ENCODE measurements at places on chromosomes 3 and 15. TPM values are rescaled to one million over a fixed set of nuclear protein-coding genes. Genes with fewer than 3 reads are reported as not detected.

The OXSR1 gene
- total RNA-seq = 77.8 TPM

The C2CD4A gene
- 1.3 TPM for total RNA-seq

The SOX14 gene
- total RNA-seq = not detected

The LRRC49 gene
- total RNA-seq = 1.6 TPM

The FBXW12 gene
- not detected for total RNA-seq

The ATP13A5 gene
- not detected for total RNA-seq

The CLEC3B gene
- 0.37 TPM for total RNA-seq

The GOLGA8S gene
- total RNA-seq = 0.06 TPM

DNA sequence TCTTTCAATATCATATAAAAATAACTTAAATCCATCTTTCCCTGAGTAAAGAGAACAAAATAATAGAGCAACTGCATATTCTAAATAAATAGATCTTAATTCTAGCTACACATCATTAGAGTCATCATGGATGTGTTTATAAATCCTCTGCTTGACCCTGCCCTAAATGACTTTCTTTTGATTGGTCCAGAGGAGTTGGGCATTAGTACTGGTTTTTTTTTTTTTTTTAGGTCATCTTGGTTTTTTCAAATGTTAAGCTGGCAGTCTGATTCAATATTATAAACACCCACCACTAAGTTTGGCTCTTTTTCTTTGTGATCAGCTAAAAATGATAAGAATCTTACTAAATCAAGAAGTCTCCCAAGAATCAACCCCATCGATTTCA is 504.0 kb upstream of the CBLB start:
- no peak for ATAC-seq

DNA sequence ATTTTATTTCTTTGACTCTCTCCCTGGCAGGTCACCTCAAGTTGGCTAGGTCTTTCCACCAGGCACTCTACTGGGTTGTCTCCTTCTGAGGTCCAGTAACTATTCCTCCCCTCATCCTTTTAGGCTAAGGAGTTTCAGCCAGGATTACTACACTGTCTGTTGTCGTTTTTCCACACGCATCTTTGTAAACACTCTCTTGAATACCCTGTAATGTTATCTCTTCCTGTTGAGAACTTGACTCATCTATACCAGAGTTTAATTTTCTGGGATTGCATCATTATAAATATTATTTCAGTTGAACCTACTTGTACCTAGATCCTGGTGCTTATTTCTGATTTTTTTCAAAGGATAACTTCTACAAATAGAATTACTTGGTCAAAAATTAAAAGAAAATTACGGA is 138.3 kb downstream of the SQOR start:
- no peak for ATAC-seq

DNA sequence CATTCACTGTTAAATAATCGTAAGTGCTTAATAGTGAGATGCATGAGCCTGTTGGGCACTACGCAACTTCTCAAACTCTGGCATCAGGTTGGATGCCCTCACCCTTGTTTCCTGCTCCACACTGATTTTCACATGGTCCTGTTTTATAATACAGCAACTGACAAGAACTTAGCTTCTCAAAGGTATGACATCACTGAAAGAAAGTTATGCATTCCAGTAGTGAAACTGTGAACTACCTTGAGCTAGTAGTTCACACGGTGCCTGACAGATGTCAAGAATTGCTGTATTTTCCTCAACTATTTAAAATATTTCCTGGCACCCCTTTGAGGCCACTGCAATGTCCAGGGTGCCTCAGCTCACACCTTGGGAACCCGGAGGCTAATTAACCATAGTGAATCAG is 327.5 kb downstream of the RORA start:
- peak; percentile 66 for ATAC-seq

GRCh38 chr15:81547521-81548132 is 173.6 kb upstream of the TMC3 start:
- ATAC-seq = no peak

- no peak for ATAC-seq
Measured at GRCh38 chr3:143263852-143264513, 144.4 kb downstream of the CHST2 start.

GRCh38 chr3:168100777-168101492 is 5.2 kb upstream of the GOLIM4 start:
- no peak for ATAC-seq

- peak; percentile 84 for ATAC-seq
Measured at GRCh38 chr15:90561344-90562244, 31.9 kb downstream of the CRTC3 start.

DNA sequence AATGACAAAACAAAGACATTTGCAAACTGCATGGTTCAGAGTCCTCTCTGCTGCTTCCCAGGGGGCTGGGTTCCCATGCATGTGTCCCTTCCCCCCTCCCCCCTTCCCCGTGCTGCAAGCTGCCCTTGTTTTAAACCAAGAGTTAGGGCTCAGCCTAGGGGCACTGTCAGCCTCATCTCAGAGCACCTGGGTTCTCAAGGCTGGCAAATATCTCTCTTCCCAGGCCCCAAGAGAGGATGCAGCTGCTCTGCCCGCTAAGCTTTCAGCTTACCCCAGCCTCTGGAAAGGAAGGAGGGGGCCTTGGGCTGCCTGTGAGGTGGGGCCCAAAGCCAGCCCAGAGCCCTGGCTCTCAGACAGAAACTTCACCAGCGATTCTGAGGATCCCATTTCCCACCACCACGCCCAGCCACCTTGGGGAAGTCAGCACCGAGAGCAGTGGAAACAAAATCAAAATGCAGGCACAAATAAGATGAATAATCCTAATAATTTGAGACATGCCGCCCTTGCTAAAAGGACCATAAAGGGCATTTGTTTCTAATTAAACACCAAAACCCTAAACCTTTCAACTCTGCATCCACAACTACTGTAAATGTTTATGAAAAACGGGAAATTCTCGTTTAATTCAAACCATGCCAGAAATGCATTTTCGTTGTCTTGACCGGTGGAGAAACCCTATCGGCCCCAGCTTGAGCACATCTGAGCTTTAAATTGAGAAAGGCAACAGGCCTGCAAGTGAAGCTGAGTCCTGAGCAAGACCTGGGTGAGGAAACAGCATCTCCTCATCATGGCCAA is 67.7 kb upstream of the WNT5A start:
- no peak for ATAC-seq

DNA sequence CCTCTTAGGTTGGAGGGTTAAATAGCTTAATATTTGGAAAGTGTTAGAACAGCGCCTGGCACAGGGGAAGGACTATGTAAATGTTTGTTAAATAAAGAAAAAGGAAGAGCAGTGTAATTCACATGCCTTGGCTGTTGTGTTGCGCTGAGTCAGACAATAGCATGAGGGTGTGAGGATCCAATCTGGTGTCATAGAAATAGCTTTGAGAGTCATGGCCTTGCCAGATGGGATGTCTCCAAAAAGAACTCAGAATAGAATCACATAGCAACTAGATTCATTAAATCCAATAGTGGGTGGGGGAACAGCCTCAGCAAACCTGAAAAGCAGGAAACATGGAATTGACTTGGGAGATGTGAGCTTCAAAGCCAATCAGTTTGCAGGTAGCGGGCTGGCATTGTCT is 3.9 kb upstream of the RBSN start:
- no peak for ATAC-seq

- ATAC-seq = no peak
Measured at GRCh38 chr15:81182756-81183438, 13.8 kb upstream of the IL16 start.

GRCh38 chr3:35648347-35648746 is 9.0 kb downstream of the ARPP21 start:
- no peak for ATAC-seq

DNA sequence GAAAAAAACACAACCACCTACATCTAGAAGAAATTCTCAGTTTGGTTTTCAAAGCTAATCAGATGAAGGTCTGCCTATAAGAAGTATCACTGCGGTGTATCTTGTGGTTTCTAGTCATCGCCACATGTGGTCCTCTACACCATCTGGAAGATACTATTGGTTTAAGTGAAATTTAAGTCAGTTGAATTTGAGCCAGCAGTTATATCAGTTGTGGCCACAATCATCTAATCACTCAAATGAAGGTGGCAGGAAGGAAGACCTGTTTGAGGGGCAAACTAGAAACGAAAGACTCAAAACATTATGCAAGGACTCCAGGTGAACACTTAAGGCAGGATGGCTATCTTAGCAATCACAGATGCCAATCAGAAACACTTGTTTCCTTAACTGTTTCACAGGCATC is 48.7 kb downstream of the ETV5 start:
- peak; percentile 86 for ATAC-seq

DNA sequence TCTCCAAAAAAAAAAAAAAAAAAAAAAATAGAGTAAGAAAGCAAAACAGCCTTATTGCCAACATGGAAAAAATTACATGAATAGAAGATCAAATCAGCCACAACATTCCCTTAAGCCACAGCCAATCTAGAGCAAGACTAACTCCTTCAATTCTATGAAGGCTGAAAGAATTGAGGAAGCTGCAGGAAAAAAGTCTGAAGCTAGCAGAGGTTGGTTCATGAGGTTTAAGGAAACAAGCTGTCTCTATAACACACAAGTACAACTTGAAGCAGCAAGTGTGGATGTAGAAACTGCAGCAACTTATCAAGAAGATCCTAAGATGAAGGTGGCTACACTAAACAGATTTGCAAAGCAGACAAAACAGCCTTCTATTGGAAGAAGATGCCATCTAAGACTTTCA is 9.3 kb downstream of the PARL start:
- ATAC-seq = no peak
